ENCODE measurements at places on chromosomes 11 and 22.

DNA sequence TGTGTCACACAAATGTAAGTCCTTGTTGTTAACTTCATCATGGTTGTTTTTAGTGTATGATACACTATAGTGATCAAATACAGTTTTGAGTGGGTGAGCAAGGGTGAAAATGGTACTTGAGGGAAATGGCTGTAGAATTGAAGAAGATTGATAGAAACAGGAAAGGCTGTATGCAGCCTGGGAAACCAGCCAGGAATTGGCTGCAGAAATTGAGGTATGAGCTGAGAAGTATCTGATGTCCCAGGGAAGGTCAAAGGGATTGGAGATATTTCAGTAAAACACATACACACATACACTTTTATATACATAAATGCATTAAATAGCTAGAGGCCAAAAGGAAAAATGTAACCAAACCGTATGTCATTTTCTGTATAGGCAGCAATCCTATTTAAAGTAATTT is 13.1 kb upstream of the YAP1 start:
- DNase-seq = no peak

- DNase-seq = no peak
These were observed 4.4 kb downstream of the NAALADL1 start for GRCh38 chr11:65053827-65054508.

GRCh38 chr11:121018746-121019145 is 5.2 kb upstream of the TBCEL start:
- no peak for DNase-seq

GRCh38 chr11:19632499-19632834 is 80.2 kb upstream of the NAV2 start:
- no peak for DNase-seq

DNA sequence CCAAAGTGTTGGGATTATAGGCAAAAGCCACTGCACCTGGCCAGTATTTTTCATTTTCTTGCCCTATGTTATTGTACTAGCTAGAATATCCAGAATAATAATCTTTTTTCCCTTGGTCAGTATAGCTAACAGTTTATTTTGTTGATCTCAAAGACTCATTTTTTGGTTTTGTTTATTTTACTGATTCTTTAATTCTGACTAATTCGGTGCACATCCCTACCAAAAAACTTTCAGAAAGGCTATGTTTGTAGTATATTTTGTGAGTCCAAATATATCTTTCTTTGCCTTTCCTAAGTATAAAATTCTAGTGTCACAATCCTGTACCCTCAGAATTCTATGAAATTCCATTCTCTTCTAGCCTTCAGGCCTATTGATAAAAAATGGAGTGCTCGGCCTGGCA is 84.3 kb downstream of the PHF21A start:
- DNase-seq = no peak

- DNase-seq = peak; percentile 6
These were observed 451 bp upstream of the HDHD5 start for GRCh38 chr22:17159504-17159951.

DNA sequence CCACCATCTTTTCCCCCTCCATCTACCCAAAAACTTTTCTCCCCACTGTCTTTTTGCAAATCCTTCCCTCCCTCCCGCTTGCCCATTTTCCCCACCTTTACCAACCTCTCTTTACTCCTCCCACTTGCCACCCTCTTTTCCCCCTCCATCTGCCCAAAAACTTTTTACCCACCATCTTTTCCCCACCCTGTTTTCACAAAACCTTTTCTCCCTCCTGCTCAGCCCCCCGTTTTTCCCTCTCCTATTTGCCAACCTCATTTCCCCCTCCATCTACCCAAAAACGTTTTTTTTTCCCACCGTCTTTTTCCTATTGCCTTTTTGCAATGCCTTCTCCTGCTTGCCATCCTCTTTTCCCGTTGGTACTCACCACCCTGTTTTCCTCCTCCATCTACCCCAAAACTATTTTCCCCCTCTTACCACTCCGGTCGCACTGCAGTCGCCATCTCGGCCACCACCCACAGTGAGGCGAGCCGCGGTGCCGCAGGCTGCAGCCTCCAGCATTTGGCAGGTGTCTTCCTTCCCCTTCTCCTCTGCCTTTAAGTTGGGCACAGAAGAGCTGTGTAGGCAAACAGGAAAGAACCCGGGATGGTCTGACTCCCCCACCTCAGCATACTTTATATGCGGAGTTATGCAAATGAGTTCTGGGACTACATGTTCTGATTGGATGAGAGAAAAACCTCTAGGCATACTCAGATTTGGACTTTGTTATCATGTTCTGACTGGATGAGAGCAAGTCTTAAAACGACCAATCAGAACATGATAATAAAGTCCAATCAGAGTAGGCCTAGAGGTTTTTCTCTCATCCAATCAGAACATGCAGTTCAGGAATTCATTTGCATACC is 121.2 kb upstream of the VPREB1 start:
- no peak for DNase-seq

DNA sequence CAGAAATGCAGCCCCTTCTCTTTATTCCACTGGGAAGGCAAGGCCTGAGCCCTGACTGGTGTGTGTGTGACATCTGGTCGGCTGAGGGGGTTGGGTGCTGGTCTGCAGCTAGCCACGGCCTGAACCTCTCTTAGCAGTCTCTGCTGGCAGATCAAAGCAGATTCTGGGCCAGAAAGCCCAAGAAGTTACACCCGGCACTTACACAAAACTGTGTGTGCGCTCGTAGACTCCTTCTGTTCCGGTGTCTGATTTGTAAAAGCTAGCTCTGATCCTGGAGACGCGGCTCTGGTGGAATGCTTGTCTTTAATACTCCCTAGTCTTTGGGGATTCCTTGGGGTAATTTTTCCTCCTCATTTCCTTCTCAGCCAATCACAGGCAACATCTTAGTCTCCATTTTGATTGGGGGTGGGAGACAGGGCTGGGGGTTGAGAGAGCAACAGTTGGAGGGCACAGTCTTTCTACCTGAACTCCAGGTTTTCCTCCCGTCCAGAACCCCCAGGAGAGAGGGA is 5.5 kb downstream of the PKNOX2 start:
- no peak for DNase-seq

- DNase-seq = no peak
These were observed 266.5 kb upstream of the MTNR1B start for GRCh38 chr11:92702805-92703448.

GRCh38 chr22:40651563-40652501 is 15.3 kb upstream of the MRTFA start:
- peak; percentile 100 for DNase-seq

DNA sequence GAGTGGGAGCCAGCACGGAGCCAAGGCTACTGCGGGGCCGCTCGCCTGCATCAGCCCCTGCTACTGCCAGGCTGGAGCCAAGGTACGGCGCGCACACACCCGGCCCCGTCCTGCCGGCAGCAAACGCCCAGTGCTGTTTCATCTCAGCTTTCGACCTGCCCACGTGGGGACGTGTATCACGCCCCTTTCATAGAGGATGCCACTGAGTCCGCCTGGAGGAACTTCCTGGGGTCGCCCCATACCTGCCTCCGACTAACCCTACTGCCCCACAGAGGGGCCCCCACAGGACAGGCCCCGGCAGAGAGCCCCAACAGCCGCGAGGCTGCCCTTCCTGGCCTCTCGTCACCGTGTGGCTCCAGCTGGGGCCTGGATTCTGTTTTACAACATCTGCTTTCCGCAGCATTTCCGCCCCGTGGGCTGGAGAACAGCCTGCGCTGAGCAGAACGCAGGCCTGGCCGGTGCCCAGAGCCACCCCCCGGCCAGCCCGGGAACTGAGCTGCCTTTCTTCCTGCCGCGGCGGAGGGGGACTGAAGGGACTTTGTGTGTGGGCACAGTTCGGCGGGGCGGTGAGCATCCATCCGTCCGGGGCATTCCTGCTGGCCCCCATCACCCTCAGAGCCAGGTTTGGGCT is 22.9 kb upstream of the ARHGAP8 start:
- no peak for DNase-seq

GRCh38 chr11:126304457-126305075 is 706 bp downstream of the DCPS start:
- no peak for DNase-seq

- DNase-seq = peak; percentile 76
These were observed at the start of gene ENDOD1 for GRCh38 chr11:95089620-95090542. ENDOD1 (plus strand) TSS chr11:95089846; CDS start chr11:95089928, 82 bp downstream.

DNA sequence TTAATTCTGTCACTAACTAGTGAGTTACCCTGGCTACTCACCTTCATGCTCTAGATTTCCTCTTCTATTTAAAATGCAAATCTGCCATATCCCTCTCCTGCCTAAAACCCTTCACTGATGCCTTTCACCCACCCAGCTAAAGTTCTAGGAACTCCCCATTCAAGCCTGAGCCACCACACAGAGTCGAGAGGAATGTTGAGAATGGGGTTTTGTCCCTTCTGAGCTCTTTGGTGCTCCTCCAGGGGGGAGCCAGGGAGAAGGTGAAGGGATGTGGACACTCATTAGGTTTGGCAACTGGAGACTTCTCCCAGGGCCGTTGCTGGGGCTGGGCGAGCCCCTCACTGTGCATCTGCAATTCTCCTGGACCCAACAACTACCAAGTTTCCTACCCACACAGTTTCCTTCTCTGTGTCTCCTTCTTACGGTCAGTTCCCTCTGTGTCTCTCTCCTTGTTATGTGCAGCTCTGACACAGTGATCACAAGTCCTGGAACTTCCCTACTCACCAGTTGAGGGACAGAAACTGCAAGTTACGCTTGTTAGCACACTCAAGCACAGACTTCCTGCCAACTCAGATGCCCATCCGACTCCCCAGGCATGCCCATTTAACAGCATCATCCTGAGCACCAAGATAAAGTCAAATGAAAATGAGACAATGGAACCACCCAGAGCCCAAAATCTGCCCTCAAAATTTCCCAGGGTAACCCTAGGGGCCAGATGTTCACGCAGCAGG is 6.5 kb upstream of the IL10RA start:
- no peak for DNase-seq

DNA sequence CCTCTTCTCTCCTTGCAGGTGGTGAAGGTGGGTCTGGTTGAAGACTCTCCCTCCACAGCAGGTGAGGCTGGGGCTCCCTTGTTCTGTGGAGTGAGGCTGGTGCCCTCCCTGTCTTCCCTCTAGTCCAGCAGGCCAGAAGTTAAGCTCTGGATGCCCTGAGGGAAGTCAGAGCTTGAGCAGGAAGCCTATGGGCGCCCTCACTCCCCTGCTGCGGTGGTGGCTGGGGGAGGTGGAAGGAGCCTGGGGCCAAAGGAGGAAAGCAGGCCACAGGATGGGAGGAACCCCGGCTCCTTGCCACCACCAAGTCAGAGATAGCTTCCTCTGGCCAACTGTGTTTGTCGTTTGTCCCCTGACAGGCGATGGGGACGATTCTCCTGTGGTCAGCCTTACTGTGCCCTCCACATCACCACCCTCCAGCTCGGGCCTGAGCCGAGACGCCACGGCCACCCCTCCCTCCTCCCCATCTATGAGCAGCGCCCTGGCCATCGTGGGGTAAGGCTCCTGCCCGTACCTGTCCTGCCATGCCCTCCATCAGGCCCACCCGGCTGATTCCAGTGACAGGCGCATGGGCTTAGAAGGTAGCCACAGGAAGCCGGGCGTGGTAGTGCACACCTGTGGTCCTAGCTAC is 29.5 kb upstream of the RAB1B start:
- no peak for DNase-seq

GRCh38 chr11:65416841-65417701 is 5.5 kb upstream of the NEAT1 start:
- no peak for DNase-seq

DNA sequence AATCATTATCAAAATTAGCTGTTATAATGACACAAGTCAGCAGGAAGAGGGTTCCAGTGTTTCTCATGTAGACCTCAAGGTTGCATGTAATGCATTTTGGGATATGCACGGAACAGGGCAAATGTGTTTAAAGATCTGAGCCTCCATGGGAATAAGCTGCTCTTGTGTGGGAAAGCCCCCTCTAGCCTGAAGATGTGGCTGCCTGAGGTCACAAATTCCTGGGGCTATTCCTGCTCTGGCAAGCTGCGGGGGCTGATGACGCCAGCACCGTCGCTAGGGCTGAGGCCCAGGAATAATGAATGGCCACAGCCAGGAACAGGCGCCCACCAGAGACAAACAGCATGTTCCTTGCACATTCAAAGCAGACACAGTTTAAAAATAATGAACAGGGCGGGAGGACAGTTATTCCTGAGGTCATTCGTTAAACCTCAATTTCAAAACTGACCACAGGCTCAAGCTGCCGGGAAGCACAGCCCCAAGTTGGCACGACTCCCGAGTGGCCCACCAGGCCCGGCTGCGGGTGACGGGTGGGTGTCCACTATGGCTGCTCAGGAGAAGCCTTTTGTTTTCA is 11.7 kb downstream of the OSBPL5 start:
- peak; percentile 62 for DNase-seq

- DNase-seq = no peak
These were observed 284.8 kb downstream of the CADM1 start for GRCh38 chr11:115219376-115219775.

- DNase-seq = no peak
These were observed 12.3 kb downstream of the LTBP3 start for GRCh38 chr11:65545853-65546216.

DNA sequence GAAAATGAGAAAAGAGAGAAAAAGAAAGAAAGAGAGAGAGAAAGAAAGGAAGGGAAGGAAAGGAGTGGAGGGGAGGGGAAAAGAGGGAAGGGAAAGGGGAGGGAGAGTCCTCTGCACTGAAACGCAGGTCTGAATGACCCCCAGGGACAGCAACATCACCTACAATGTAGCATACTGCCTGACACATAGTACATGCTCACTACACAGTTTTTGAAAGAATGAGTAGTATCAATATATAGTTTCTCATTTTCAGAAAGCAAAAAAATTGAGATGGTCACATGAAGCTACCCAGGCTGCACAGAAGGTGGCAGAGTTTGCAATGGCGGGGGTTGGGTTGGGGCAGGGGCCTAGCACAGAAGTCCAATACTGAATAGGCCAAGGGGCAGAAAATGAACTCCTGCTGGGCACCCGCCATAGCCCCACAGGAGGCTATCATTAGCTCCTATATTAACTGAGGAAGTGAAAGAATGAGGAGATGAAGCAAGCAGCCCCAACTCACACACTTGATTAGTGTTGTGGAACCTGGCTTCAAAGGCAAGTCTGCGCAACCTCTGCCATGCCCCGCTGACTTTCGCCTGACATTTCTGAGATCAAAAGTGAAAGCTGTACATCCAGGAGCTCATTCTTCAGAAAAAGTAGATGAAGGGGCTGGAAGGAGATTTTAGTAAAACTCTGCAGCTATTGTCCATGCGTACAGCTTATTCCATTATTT is 241.2 kb upstream of the SYN3 start:
- no peak for DNase-seq

- no peak for DNase-seq
These were observed 6.2 kb downstream of the TSKU start for GRCh38 chr11:76789443-76789719.

DNA sequence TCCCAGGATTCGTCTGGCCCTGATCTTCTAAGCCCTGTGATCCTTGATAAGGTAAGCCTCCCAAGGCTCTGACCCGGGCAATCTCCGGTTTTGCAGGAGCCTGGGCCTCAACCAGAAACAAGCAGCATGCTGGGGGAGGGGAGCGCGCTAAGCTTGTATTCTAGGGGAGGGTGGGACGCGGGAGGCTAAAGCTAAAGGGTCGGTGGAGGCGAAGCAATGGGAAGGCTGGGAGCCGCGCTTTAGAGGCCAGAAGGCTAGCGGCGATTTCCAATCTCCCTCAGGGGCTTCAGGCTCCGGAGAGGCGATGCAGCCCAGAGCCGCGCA is 753 bp downstream of the PTPN5 start:
- DNase-seq = no peak
